Mucosa of descending colon (tissue), 3 donors: ENCODE measurements at places on chromosomes 13 and 19. TPM values are rescaled to one million over a fixed set of nuclear protein-coding genes. Genes with fewer than 3 reads are reported as not detected.
A peak's percentile ranks its signal among the peaks of the same experiment; 100 is the strongest.

Gene IL17D
- total RNA-seq: 0.41 TPM

Gene ZNF723
- not detected for total RNA-seq

Gene MYO1F
- total RNA-seq: 21.0 TPM

Gene NCAN
- not detected for total RNA-seq

Gene ZNF253
- 7.8 TPM for total RNA-seq

DNA sequence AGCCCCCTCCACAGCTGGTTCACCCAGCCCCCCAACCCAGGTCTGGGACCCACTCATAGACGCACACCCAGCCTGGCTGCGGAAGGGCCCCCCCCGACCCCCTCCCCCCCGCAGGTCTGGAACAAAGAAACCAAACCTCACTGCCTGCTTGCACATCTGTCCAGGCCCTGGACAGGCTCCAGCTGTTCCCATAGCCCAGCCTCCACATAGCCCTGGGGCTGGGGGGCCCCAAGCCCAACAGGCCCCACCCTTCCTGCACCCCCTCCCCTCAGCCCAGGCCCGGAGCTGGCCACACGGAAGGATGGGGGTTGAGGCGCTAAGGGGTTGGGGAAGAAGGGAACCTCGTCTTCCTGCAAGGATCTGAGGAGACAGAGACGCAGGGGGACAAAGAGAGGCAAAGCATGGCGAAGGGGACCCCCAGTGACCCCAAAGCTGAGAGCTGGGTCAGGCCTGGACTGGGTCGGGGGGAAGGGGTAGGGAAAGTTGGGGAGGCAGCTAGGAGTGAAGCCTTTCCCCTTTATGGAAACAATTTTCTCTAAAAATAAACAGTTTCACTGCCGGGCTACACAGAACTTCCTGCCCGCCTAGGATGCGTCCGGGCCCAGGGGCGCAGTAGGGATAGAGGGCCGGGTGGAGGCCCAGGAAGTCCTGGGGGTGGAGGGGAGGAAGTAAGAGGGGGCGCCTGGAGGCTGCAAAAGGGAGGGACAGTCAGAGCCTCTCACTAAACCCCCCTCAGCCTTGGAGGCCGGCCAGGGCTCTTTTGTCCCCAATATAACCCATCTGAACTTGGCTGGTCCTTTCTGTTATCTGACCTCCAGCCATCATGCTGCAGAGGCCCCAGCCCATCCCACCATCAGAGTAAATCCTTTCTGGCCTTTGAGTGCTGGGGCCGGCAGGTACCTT, 2.4 kb downstream of the KANK2 start:
- no peak for DNase-seq

- no peak for DNase-seq
These were observed 3.2 kb downstream of the CCNP start for GRCh38 chr19:40223135-40223822.

DNA sequence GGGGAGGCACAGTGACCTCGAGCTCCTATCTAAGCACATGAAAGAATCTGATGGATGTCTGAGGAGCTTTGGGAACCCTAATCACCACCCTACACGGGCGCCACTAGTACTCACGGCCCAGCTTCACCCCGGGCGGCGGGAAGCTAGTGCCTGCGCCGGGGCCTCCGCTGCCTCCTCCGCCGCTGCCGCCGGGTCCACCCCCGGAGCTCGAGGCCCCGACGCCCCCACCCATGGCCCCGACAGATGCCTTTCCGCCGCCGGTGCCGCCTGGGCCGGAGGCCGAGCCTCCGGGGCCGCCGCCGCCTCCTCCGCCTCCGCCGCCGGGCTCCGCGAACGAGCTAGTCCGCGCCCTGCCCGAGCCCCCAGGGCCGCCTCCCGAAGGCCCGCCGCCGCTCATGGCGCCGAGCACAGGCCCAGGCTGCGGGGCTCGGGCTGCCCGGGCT, 312 bp downstream of the GSK3A start:
- peak; percentile 47 for DNase-seq

GRCh38 chr13:97339988-97340749, 93.8 kb upstream of the RAP2A start:
- DNase-seq: no peak

DNA sequence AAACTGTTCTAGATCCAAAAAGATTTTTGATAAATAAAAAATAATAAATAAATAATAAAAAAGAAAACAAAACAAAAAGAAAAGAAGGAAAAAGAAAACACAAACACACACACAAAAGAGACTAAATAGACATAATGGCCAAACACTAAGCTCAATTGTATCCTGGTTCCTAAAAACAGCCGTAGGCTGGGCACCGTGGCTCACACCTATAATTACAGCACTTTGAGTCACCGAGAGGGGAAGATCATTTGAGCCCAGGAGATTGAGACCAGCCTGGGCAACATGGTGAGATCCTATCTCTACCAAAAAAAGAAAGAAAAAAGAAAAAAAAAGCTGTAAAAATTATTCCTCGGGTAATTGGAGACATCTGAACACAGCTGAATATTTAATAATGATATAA, 8.9 kb downstream of the ETHE1 start:
- no peak for DNase-seq

DNA sequence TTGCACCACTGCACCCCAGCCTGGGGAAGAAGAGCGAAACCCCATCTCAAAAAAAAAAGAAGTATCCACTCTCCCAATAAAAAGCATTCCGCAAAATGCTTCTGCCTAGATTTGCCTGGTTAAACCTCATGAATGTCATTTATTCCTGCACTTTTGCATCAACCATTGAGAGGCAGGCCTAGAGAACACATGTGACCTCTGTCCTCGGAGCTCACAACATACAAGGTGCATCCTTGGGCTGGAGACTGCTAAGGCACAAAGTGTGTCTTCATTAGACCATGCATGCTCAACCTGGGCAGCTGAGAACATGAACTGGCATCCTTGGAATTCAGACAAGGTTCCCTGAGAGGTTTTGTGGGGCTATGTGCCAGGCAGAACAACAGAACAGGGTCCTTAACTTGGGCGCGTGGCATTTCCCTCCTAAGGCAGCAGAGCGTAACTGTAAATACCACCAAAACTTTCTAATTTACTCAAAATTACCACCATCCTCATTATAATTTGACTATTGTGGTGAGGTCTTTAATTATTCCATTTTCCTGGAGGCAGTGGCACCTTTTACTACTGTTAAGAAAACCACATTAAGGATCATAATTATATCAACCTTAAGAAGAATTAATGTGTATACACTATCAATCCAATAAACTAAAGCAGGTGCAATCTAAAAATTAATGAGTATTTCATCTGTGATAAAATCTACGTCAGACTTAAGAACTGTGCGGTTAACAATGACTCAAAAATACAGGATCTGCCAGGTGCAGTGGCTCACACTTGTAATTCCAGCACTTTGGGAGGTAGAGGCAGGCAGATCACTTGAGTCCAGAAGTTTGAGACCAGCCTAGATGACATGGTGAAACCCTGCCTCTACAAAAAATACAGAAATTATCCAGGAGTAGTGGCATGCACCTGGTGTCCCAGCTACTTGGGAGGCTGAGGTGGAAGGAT, 13.8 kb downstream of the RCBTB1 start:
- DNase-seq: no peak

DNA sequence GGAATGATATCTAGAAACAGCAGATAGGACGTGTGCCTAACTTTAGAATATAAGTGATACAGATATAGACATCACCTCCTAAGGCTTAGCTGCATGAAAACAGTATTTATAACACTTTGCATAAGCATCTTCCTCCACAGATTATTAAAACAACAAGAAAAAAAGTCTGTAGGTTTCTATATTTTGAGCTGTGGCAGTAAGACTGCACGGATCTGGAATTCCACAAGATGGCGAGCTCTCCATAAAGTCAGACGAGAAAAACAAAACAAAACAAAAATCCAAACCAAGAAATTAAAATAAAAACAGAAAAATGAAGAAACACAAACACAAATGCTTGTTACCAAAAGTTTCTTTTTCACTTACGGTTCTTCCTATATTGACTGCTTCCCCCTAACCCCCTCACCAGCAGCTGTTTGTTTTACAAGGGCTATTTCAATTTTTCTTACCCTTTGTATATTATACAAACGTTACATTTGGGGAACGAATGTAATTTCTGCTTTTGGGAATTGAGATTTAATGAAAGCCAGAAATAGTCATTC, 285.8 kb downstream of the MYO16 start:
- DNase-seq: no peak

DNA sequence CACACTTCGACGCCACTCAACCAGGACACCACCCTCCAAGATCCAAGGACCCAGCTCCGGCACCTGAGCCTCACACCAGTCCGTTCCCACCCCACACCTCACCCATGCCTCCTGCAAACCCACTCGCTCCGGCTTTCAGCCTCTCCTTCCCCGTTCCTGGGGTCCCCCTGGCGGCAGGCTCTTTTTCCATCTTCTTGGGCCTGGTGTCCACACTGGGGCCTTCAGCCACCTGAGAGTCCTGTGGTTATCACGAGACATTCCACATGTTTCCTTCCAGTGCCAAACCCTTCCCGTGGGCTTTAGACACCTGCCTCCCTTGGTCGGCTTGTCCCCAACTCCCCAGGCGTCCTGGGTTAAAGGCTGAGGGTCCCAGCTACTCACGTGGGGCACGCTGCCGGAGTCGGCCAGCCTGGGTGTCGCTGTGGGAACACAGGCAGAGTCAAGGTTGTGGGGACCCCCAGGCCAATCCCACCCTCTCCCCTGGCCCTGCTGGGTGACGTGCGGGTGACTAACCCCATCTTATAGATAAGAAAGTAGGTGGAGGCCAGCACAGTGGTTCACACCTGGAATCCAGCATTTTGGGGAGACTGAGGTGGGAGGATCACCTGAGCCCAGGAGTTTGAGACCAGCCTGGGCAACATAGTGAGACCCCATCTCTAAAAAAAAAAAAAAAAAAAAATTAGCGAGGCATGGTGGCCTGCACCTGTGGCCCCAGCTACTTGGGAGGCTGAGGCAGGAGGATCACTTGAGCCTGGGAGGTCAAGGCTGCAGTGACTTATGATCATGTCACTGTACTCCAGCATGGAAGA, 1.9 kb downstream of the JSRP1 start:
- DNase-seq: no peak

- no peak for DNase-seq
These were observed 123.9 kb downstream of the SLITRK6 start for GRCh38 chr13:85675151-85675907.

GRCh38 chr13:90652036-90652435, 695.5 kb upstream of the MIR17HG start:
- no peak for DNase-seq

GRCh38 chr13:80314711-80315653, 25.9 kb downstream of the SPRY2 start:
- no peak for DNase-seq

DNA sequence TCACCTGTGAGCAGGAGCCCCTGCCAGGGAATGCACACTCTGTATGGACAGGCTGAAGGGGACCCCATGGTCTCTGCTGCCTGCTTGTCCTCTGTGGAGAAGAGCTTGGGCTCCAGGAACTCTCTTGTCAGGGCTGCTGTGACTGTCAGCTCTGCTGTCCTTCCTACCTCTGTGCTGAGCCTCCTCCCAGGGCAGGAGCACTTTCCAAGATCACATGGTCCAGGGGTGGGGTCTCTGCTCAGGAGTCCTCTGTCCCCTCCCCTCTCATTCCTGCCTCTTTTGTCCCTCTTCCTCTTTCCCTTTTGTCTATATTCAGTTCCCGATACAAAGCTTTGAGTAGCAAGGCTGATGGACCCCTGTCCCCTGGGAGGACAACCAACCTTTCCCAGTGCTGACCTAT, at the start of gene CEACAM7:
CEACAM7 (minus strand) TSS at position 173 of the 400 bp plus-strand sequence; CDS start at position 68, 105 bp downstream.
- DNase-seq: no peak
